ENCODE measurements at places on chromosomes 2 and 18.

- DNase-seq, result no peak
These were observed 39.6 kb downstream of the EMX1 start for GRCh38 chr2:72956936-72957335.

DNA sequence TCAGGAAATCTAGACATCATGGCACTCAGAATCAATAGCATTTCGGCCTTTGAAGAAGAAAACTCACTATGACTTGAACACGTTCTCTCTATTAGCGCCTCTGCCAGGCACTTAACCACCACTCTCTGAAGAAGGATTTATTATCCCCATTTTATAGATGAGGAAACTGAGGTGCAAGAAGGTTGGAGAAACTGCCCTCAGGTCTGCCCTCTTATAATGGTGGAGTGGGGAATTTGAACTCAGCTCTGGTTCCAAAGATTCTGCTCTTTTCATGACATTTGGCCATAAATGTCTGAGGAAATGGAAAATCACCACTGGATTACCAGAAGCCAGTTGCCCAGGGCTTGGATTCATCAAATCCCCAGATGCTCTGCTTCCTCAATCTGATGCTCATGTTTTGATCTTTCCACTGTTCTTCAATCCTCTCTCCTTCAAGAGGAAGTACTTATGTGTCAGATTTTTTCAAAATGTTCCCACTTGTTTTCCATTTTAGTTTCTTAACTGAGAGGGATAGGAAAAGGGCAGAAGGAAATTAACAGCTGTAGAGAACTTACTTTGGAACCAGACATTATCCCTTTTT, 68.1 kb downstream of the ANTXR1 start:
- no peak for DNase-seq

GRCh38 chr2:27059141-27059820, 7.8 kb downstream of the AGBL5 start:
- DNase-seq, result no peak

- no peak for DNase-seq
These were observed 58.1 kb downstream of the MYO3B start for GRCh38 chr2:170235860-170236679.

DNA sequence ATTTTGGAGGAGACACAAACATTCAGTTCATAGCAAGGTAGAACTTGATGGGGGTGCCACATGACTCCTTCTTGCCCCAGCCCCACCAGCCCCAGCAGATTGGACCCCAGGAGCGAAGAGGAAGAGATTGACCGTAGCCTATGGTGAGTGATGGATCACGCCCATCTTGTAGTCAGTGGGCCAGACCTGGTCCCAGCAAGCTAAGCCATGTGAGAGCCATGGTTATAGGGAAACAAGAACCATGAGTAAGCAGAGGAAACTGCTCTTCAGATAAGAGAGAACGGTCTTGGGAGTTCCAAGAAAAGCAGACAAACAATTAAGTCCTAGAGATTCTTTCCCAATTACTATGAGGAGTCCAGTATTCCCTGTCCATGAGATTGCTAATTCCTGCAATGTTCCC, 4.6 kb upstream of the TCF4 start:
- no peak for DNase-seq

- no peak for DNase-seq
These were observed 645.5 kb upstream of the ID2 start for GRCh38 chr2:8036366-8036765.

DNA sequence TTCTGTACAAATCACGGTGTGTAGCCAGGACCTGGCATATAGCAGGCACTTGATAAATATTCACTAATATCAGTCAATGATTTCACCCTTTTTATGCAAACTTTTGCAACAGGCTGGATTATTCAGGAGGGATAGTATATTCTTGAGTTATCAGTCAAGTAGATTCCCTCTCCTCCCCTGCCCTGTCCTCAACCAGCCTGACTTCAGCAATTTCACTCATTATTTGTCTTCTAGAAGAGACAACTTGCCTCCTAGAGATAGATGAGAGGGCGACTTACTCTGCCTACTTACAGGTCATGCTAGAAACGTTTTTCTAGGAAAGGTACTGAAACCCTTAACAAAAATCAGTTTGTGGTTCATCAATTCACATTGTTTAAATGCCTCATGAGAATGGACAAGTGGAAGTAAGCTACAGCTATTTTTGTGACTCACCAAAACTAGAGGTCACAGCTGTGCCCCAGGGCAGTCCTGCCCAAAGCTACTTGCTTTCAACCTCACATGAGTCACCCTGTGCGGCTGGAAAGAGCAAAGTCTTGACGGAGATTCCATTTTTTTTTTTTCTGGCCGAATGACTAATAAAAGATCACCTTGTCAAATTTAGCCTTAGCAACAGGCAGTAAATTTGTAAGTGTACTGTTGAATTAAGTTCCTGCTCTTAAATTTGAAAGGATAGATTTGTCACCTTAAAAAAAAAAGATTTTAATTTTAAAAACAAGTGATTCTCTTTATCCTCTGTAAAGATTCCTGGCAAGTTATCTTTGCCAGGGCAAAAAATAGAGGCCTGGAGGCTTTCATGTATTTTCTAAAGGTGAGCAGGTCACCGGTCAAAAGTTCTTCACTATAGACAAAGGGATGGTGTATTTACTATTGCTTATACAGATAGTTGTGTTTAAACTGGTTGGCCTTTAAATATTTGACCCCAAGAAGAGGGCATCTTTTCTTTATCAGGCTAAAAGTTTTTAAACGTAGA, 109.0 kb upstream of the SLC35G4 start:
- DNase-seq, result no peak

All from CD4-positive, alpha-beta T cell treated with Interleukin-12 subunit alpha and Interleukin-12 subunit beta, for 1 hour (primary cell).